ENCODE measurements at places on chromosomes 1 and 21. TPM values are rescaled to one million over a fixed set of nuclear protein-coding genes. Genes with fewer than 3 reads are reported as not detected.

SF3B4 gene
- 19.2 TPM for total RNA-seq

KCNQ4 gene
- total RNA-seq, result not detected

DYNLT5 gene
- not detected for total RNA-seq

PRKCZ gene
- 11.4 TPM for total RNA-seq

RPTN gene
- total RNA-seq, result not detected

DUSP10 gene
- 19.6 TPM for total RNA-seq

KCNK2 gene
- 0.60 TPM for total RNA-seq

CGN gene
- total RNA-seq, result 1.8 TPM

LCE2A gene
- total RNA-seq, result not detected

STRIP1 gene
- 17.7 TPM for total RNA-seq

SPRR4 gene
- total RNA-seq, result not detected

CSF3R gene
- not detected for total RNA-seq

WNT4 gene
- total RNA-seq, result not detected

TARBP1 gene
- total RNA-seq, result 14.7 TPM

RNU1-3 gene
- total RNA-seq, result not detected

PPIAL4G gene
- total RNA-seq, result not detected

CYP4X1 gene
- 0.17 TPM for total RNA-seq

FMO1 gene
- 0.06 TPM for total RNA-seq

IRF6 gene
- total RNA-seq, result not detected

MEX3A gene
- 4.5 TPM for total RNA-seq

OR2C3 gene
- not detected for total RNA-seq

PIGR gene
- total RNA-seq, result 0.02 TPM

UBAP2L gene
- 85.9 TPM for total RNA-seq

LORICRIN gene
- not detected for total RNA-seq

SESN2 gene
- 11.8 TPM for total RNA-seq

OLIG1 gene
- not detected for total RNA-seq

ANKRD34A gene
- 0.70 TPM for total RNA-seq

CASQ1 gene
- not detected for total RNA-seq

RAB25 gene
- total RNA-seq, result 0.19 TPM

TRIM62 gene
- 3.2 TPM for total RNA-seq

MPL gene
- total RNA-seq, result not detected

LAX1 gene
- not detected for total RNA-seq

PROX1 gene
- 0.21 TPM for total RNA-seq

OR2T34 gene
- not detected for total RNA-seq

HIVEP3 gene
- total RNA-seq, result 2.1 TPM

RYR2 gene
- 1.7 TPM for total RNA-seq

LAPTM5 gene
- total RNA-seq, result 0.10 TPM

GORAB gene
- total RNA-seq, result 5.8 TPM

LRRC3 gene
- total RNA-seq, result 0.37 TPM

ADAMTS4 gene
- total RNA-seq, result not detected

KRTAP13-2 gene
- not detected for total RNA-seq

NBPF4 gene
- total RNA-seq, result not detected

CD1C gene
- not detected for total RNA-seq

PTAFR gene
- 0.04 TPM for total RNA-seq

CYP4B1 gene
- total RNA-seq, result not detected

MMP23B gene
- not detected for total RNA-seq

OR2T3 gene
- total RNA-seq, result not detected

Data from H4 (cell line).